Activated naive CD4-positive, alpha-beta T cell (primary cell): ENCODE measurements at places on chromosomes 7 and 10.

DNA sequence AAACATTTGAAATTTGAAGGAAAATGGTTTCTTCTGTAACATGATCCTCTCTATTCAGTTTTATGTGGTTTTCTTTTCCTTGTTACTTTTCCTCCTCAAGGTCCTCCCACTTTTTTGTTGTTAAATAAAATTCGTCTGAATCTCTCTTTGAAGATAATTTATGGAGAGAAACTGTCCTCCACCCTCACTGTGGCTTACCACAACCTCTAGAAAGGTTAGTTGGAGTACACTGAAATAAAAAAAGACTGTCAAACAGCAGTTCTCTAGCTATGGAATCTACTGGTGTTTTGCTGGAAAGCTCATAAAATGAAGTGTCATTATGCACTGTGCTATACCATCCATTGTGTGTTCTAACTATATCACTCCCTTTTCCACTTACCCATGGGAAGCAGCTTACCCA is 189.4 kb downstream of the HDAC9 start:
- no peak for DNase-seq

DNA sequence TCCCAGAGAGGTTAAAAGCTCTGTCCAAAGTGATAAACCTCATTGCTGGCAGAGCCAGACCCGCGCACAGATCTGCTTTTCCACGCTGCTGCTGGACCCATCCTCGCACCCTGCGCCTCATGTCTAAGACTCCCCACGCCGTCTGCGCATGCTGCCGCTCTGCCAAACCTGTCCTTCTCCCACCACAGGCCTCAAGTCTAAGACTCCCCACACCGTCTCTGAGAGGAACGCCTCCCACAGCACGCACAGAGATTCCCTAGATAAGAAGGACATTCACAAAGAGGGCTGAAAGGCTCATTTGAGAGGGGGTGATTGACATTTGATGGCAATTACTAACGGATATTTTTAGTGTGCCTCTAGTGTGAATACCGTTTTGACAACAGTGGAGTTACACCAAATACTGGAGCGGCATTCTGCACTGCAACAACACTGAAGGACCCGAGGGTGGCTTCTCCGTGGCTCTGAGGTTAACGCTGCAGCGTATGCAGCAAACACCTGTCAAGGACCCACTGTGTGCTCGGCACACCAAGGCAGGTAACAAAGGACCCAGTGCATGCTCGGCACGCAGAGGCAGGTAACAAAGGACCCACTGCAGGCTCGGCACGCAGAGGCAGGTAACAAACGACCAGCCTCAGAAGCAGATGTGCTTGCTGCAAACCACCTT is 231.4 kb downstream of the DNAJB6 start:
- no peak for DNase-seq

- no peak for DNase-seq
These were observed 133.4 kb upstream of the MKLN1 start for GRCh38 chr7:131194070-131194865.

DNA sequence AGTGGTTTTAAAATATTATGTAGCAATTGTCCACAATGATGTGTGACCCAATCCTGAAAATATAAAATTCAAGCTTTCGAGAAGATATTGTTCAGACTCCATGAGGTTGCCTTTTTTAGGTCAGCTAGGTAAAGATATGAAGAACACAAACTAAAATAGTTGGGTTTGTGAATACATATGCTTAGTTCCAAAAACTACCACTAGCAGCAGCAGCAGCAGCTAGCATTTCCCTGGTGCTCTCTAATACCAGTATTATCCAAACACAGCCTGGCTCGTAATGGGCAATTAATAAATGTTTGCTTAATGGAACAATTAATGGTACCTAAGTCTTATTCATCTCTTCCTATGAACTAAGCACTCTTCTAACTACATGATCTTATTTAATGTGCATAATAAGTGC is 362.5 kb downstream of the MALRD1 start:
- DNase-seq, result no peak

GRCh38 chr10:103872137-103872931 is 17.0 kb upstream of the SH3PXD2A start:
- no peak for DNase-seq

GRCh38 chr7:150451097-150451793 is 815 bp downstream of the GIMAP8 start:
- no peak for DNase-seq
